Activated CD4-positive, alpha-beta T cell treated with anti-CD3 and anti-CD28 coated beads for 48 hours (primary cell): ENCODE measurements at places on chromosomes 12 and 14.
A peak's percentile ranks its signal among the peaks of the same experiment; 100 is the strongest.

DNA sequence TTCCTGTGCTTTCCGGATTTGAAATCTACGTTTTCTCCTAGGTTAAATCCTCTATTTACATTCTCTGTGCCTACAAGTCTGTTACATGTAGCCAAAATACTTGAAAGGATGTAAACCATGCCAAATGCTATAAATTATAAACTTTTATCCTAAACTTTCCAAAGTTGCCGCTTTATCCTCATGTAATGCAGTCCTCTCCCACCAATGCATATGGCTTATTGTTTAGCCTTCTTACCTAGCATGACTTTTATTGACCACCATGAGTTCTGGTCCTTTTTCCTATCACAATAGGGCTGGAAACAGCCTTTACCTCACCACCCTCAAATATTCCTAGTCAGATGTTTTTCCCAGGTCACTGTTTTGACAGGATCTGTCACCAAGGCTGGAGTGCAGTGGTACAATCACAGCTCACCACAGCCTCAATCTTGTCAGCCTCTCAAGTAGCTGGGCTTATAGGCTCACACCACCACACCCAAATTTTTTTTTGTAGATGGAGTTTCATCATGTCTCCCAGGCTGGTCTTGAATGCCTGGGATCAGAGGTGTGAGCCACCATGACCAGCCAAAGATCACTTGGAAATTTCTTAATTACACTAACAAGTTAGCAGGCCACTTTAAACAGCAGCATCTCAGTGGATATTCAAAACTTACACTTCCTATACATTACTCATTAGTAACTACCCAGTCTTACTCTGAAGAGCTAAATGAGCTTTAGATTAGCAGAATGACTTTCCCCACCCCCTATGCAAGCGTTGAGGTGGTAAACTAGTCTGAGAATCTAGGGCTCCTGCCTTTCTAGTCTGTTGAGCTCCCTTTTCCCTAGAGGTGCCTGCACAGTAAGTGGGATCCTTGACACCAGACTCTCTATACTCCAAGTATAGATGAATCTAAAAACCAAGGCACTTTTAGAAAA lies 4.1 kb downstream of the TUBA1B start:
- peak; percentile 28 for DNase-seq

DNA sequence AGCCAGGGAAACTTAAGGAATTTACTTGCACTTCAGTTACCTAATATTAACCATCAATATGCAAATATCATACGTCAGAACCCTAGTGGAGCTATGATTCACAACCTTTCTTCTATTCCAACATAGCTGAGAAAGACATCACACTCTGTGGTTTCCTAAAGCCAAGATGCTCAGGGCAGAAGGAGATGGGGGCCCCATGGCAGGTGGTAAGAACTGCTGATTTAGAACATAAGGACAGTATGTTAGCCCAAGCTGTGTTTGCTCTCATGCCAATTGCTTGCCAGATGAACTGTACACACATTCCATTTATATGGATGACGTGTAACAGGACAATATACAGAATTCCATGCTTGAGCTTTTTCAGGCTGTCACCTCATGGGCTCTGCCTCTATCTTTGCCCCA lies 34.6 kb downstream of the HECTD4 start:
- DNase-seq: peak; percentile 5

GRCh38 chr14:77657280-77657679 lies 40.8 kb upstream of the SPTLC2 start:
- DNase-seq: no peak

DNA sequence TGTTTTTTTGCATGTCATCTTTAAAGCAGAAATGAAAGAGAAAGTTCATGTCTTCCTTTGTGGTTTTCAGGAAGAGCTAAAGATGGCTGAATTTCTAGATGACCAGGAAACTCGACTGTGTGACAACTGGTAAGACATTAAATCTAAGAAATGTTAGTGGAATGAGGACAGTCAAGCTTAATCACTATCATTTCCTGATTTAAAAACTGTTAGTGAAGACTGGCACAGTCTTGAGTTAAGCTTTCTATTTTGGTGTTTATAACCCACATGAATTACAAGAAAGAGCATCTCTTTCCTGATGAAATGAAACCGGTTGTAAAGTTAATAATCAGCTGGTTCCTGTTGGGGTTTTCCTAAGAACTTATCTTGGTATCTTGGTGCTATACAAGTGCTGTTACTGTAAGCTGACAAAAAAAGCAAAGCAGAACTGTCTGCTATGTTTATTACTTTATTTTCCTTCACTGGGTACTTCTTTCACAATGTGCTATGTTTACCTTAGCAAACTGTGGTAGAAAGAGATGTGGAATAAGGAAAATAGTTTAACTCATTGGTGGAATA lies 5.2 kb downstream of the TRAFD1 start:
- no peak for DNase-seq

GRCh38 chr12:44510510-44510909 lies 365.6 kb downstream of the NELL2 start:
- no peak for DNase-seq

DNA sequence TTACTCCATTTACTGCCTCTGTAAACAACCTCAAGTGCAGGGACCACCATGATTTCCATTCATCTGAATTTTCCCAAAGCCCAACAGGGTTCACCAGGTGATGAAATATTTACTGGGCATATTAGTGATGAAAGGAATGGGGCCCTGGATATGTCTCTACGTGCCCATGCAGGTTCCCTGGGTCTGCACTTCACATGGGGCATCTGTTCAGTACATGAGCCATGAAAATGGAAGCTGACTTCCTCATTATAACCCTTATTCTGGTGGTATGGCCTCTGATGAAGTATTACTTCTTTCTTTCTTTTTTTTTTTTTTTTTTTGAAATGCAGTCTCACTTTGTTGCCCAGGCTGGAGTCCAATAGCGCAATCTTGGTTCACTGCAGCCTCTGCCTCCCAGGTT lies 26.5 kb upstream of the CORO1C start:
- DNase-seq: no peak

GRCh38 chr12:91804533-91804932 lies 341.1 kb downstream of the BTG1 start:
- DNase-seq: no peak

DNA sequence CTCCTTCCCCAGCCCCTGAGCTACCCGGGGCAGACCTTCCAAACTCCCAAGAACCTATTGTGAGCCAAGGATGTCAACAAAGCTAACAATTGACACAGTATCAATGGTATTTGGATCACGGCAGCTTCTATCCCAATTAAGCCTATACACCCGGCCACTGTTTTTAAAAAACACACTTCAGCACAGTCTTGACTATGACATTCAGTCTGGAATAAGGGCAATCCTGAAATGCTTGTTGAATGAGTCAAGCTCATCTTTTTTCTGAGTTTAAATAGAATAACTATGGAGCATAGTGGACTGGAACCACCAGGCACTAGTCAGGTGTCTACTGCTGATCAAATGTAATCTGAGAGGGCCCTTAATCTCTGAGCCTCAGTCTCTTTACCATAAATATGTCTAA lies 5.7 kb downstream of the DENND5B start:
- DNase-seq: no peak

GRCh38 chr12:123519141-123520001 lies 14.1 kb downstream of the RILPL1 start:
- peak; percentile 22 for DNase-seq

DNA sequence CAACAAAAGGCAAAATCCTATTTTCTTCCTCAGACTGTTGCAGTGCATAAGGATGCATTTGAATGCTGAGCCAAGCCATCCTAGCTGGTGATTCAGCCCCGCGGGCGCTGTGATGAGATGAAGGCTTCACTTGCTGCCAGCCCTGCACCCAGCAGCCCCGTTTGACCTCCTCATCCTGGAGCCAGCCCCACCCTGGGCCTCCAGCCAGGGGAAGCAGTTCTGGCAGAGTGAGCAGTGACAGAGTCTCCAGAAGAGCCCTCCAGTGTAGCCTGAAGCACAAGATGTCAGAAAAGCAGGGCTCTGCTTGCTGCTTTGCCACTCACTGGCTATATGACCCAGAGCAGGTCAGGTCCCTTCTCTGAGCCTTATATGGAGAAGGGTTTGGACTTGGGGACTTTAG lies 96.2 kb upstream of the HSPB8 start:
- DNase-seq: no peak

DNA sequence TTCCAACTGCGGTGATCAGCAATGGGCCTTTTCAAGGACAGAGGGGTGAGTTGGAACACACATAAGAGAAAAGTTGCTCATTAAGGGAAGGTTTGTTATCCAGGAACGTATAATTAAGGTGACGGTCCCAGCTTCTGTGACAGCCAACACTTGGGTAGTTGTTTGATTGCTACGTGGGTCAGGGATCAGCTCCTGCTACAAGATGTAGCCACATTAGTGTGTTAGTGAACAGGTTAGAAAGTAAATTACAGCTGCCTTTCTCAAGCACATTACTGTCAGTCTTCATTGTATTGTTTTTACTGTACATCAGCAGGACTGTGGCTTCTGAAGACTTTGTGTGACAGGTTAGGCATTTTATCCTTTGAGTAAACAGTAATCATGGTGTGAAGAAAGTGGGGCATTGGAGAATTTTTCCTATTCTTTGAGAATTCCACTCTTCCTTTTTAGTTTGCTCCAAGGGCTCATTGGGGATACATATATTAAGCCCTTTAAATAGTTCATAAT lies 230.5 kb downstream of the EGLN3 start:
- no peak for DNase-seq

- no peak for DNase-seq
Measured at GRCh38 chr14:77906446-77906845, 106.5 kb downstream of the ADCK1 start.

DNA sequence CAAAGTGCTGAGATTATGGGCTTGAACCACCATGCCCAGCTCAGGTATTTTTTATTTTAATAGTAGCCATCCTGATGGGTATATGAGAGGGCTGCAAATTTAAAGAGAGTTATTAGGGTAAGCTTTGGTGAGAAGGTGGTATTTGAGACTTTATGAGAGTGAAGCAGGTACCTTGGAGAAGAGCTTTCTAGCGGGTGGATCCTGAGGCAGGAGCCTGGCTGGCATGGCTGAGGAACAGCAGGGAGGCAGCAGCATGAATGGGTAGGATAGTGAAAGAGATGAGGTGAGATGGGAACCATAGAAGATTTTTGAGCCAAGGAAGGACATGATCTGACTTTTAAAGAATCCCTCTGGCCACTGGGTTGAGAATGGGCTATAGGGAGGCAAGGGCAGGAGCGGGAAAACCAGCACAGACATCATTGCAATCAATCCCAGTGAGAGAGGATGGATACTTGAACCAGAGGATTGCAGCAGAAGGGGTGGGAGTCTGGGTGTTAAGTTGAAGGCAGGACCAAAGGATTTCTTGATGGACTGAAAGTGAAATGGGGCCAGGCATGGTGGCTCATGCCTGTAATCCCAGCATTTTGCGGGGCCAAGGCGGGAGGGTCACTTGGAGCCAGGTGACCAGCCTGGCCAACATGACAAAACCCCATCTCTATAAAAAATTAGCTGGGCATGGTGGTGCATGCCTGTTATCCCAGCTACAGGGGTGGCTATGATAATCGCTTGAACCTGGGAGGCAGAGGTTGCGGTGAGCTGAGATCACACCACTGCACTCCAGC lies 5.7 kb downstream of the SVOP start:
- DNase-seq: no peak

DNA sequence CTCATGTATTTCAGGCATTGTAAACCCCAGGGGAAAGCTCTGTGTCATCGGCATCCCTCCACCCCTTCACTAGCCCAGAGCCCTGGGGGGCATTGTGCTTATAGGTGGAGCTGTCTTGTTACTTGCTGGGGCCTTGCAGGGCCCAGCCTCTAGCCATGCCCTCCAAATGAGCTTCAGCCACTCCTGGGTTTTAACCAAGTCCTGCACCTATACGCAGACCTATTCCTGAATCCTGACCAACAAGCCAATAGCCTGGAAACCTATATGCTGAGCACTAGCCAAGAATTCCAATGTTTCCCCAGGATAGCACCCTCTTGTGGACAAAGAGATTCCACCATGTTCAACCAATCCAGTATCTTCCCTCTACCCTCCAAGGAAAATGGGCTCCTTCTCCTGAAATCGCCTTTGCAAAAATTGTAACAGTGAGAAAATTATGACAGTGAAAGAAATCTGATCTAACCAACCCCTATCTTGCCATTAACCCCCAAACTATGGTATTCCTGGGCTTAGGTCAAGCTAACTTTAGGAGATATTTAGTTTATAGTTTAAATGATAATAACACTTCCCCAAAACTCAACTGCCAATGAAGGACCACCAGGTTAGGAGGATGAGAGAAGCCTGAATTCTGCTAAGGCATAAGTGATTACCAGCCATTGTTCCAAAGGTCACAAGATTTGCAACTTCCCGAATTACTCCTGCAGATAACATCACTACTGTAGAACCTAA lies 55.5 kb downstream of the TTC7B start:
- DNase-seq: no peak

DNA sequence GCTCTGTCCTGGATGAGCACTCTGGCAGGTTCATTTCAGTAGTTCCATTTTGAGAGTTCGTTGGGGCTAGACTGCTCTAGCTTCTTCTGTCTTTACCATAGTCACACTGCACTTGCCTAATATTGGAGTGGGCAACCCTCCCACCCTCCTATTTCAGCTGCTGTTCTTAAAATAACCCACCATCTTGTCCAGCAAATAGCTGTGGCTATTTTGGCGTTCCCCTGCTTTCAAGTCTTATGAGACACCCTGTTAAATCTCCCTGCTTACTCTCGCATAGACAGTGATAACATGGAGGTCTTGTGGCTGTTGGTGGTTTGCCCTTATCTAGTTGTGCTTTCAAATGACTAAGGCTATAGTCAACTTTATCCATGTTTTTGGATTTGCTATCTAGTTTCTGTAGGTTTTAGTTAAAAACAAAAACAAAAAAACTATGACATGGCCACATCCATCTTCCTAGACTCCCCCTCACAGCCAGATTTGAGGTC lies 65.5 kb downstream of the LRP6 start:
- no peak for DNase-seq

GRCh38 chr14:35202195-35202594 lies 79.8 kb downstream of the PRORP start:
- DNase-seq: no peak

DNA sequence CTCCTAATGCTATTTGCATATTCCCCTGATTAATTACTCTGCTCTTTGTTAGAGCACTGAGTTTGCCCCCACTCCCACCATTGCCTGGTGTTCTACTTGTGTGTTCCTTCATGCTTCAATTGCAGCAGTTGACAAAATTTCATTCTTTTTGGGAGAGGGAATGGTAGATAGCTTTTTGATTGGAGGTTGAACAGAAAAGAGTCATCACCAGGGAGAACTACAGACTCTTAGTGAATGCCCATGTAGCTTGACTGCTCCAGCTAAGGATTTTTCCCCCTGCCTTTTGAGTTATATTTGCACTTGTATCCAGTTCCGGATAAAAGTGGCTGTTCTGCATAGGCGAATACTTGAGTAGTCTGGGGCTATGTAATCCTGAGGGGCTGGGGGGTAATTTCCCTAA lies 183.9 kb downstream of the ETNK1 start:
- no peak for DNase-seq

GRCh38 chr12:122965321-122965751 lies 927 bp downstream of the ABCB9 start:
- no peak for DNase-seq

- no peak for DNase-seq
Measured at GRCh38 chr12:123028475-123028874, 48.0 kb downstream of the ARL6IP4 start.

DNA sequence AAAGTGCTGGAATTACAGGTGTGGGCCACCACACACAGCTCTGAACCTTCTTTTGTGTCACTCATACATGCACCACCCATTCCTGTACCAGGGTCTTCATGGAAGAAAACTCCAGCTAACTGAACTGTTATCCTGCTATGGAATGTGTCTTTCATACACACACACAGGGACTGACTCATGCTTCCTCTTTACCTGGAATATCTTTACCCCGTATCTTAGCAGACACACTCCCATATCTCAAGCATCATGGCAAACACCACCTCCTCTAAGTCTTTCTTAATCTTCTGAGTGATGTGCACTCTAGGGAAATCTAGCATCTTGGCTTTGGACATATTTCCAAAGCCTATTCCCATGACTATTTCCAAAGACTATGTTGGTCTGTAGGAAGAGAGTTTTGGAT lies 35.0 kb upstream of the DTX1 start:
- DNase-seq: no peak
